IPS DF 6.9 (cell line): ENCODE measurements at places on chromosomes 7 and 10.

DNA sequence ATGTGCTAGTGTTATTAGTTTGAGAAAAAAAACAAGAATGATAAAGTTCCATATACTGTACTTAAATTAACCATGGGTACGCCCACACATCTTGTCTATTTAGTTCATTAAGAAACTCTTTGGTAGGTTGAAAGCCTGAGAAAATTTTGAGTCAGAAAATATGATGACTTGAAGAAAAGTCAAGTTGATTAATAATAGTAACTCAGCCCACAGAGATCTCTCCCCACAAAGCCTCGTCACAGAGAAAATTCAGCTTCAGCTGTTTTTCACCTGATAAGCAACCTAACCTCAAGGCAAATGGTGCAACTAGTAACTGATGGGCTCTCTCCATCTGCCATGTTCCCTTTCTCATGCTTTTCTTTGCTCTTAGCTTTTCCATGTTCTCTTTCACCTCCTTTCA is 1021.6 kb downstream of the GATA3 start:
- DNase-seq, result no peak

GRCh38 chr10:124153023-124153826 is 59.8 kb upstream of the CHST15 start:
- no peak for DNase-seq

GRCh38 chr10:124728071-124728829 is 15.9 kb downstream of the FAM53B start:
- no peak for DNase-seq

- DNase-seq, result no peak
Measured at GRCh38 chr7:89072081-89072480, 276.5 kb upstream of the TEX47 start.

DNA sequence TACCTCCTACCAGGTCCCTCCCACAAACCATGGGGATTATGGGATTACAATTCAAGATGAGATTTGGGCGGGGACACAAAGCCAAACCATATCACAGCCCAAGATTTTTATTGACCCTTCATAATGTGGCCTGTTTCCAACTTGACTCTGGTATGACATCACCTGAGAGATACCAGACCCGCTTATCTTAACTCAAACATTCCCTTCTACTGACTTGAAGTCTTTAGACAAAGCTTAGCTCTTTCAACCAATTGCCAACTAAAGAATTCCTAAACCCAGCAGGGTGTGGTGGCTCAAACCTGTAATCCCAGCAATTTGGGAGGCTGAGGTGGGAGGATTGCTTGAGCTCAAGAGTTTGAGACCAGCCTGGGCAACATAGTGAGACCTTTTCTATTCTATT is 67.9 kb downstream of the CLRN3 start:
- no peak for DNase-seq

GRCh38 chr10:80407812-80408241 is 524 bp upstream of the PRXL2A start:
- DNase-seq, result no peak

DNA sequence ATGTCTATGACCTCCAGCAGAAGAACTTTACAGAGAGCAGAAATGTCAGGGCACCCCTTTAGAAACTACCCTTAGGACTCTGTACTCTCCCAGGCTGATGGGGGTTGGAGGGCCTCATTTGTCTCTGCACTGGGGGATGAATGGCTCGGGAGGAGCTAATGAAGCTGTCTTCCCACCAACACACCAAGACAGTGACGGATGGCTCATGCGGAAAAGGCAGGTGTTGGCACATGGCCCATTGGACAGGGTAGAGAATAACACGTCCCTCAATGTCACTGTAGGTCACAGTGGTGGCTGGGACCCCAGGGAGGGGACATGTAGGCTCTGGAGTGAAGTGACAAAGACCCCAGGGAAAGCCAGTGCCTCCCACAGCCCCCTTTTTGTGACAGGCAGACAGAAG is 64.0 kb upstream of the PCBD1 start:
- DNase-seq, result no peak
